ENCODE measurements at places on chromosomes 7 and 10.

DNA sequence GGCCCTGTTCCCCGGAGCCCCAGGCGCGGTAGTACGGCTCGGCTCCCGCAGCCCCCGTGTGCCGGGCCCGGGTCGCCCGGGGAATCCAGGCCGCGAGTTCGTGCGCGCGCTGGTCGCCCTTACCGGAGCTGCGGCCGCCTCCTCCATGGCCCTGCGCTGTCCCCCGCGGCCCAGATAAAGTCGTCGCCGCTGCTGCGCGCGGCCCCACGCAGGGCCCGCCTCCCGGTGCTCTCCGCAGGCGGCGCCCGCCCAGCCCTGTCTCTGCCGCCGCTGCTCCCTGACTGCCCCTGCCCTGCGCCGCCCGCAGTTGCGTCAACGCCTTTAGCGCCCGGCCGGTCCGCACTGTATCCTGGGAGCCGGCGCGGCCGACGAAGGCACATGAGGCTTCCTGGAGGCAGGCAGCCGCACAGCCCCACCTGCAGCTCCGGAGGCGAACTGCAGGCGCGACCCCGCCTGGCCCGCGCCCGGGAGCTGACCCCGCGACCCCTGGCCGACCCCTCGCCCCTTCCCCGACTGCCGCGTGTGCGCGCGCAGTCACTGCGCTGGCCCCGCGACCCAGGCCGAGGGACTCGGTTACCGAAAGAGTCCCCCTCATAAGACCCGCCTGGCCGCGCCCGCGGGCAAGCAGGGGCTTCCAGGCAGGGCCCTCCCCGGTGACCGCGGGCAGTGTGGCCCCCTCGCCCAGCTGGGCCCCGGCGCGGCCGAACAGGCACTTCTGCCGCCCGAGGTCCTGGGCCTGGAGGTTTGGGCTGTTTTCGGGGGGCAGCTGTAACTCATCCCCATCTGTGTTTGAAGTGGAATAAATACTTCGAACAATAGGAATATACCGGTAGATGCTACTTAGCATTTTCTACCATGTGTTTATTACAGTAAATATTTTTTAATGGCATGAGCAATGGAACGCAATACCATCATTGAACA is 127.1 kb upstream of the ZNF746 start:
- DNase-seq = peak; percentile 90

GRCh38 chr10:14009371-14010100 is 321.2 kb downstream of the FRMD4A start:
- DNase-seq = peak; percentile 55

GRCh38 chr7:118312051-118312450 is 87.5 kb downstream of the ANKRD7 start:
- DNase-seq = no peak

DNA sequence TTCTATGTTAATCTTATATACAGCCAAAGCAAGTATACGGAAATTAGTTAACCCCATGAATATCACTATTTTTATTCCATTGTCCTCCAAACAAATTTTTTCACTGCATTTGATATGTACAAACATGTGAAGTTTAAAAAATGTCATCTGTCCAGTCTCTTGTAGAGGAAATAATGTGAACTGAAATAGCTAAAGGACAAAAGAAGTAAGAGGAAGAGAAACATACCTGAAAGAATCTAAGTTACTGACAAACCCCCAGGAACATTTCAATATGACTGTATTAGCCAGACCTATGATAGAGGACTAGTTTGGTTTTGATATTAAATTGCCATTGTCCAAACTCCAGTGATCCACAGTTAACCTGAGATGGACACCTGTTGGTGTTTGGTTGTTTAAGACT is 80.6 kb downstream of the NRCAM start:
- no peak for DNase-seq

- DNase-seq = no peak
Measured at GRCh38 chr10:18665815-18666558, 6.8 kb downstream of the ARL5B start.
